ENCODE measurements at places on chromosomes 6 and 20. TPM values are rescaled to one million over a fixed set of nuclear protein-coding genes. Genes with fewer than 3 reads are reported as not detected.

Gene BPIFB1
- total RNA-seq, result not detected

Gene OOEP
- total RNA-seq, result not detected

Gene FAM83C
- total RNA-seq, result not detected

Gene PRL
- not detected for total RNA-seq

Gene SSTR4
- total RNA-seq, result not detected

Gene ZC2HC1B
- total RNA-seq, result not detected

Gene MTFR2
- 0.65 TPM for total RNA-seq

Gene PRPH2
- total RNA-seq, result 1.00 TPM

Gene NHSL1
- 15.5 TPM for total RNA-seq

Gene PTPRT
- total RNA-seq, result 0.10 TPM

Gene SIRPB2
- 13.3 TPM for total RNA-seq

Gene PDE10A
- 10.7 TPM for total RNA-seq

Gene C20orf144
- total RNA-seq, result not detected

Gene TMEM217
- 0.56 TPM for total RNA-seq

Gene CYP24A1
- total RNA-seq, result not detected

Gene PPP1R3G
- 2.8 TPM for total RNA-seq

Gene DST
- total RNA-seq, result 473 TPM

Gene DNAAF9
- 21.3 TPM for total RNA-seq

Gene DLGAP4
- total RNA-seq, result 141 TPM

Gene ENPP4
- total RNA-seq, result 11.7 TPM

Gene ERVFRD-1
- 0.05 TPM for total RNA-seq

Gene RAET1G
- 0.74 TPM for total RNA-seq

Gene PPP1R14C
- total RNA-seq, result not detected

Gene METTL24
- total RNA-seq, result 12.0 TPM

Gene TREM2
- total RNA-seq, result 8.6 TPM

Gene SIM1
- not detected for total RNA-seq

Gene GGTLC1
- total RNA-seq, result not detected

Gene RNF144B
- 26.0 TPM for total RNA-seq

Gene ARMH2
- not detected for total RNA-seq

Gene TULP1
- total RNA-seq, result not detected

Gene PI16
- 221 TPM for total RNA-seq

Gene FAM184A
- 5.9 TPM for total RNA-seq

Gene PROKR2
- not detected for total RNA-seq

Gene CLVS2
- not detected for total RNA-seq

Measured in posterior vena cava (tissue), 2 donors.